ENCODE measurements at places on chromosomes 13 and 19. TPM values are rescaled to one million over a fixed set of nuclear protein-coding genes. Genes with fewer than 3 reads are reported as not detected.

GRCh38 chr13:92804346-92804745 lies 422.3 kb upstream of the GPC6 start:
- DNase-seq, result no peak

GRCh38 chr13:59391696-59392095 lies 772.0 kb downstream of the DIAPH3 start:
- peak; percentile 50 for DNase-seq

DNA sequence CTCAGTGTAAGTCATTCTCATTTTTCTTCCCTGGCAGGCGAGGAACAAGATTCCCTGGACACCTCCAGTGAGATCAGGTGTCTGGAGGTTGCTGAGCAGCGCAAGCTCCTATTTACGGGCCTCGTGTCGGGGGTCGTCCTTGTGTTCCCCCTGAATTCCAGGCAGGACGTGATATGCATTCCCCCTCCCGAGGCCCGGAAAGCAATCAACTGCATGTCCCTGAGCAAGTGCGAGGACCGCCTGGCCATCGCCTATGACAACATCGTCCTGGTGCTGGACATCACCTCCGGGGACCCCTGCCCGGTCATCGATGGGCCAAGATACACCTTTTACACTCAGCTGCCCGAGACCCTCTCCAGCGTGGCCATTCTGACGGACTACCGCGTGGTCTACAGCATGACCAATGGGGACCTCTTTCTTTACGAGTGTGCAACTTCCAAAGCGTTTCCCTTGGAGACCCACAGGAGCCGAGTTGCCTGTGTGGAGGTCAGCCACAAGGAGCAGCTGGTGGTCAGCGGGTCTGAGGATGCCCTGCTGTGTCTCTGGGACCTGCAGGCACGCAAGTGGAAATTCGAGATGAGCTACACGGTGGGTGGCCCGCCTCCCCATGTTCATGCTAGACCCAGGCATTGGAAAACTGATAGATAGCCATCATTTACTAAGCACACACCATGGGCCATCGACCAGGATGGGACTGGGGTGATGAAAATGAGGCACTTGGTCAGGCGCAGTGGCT lies 21.5 kb upstream of the SIN3B start:
- DNase-seq, result no peak

DNA sequence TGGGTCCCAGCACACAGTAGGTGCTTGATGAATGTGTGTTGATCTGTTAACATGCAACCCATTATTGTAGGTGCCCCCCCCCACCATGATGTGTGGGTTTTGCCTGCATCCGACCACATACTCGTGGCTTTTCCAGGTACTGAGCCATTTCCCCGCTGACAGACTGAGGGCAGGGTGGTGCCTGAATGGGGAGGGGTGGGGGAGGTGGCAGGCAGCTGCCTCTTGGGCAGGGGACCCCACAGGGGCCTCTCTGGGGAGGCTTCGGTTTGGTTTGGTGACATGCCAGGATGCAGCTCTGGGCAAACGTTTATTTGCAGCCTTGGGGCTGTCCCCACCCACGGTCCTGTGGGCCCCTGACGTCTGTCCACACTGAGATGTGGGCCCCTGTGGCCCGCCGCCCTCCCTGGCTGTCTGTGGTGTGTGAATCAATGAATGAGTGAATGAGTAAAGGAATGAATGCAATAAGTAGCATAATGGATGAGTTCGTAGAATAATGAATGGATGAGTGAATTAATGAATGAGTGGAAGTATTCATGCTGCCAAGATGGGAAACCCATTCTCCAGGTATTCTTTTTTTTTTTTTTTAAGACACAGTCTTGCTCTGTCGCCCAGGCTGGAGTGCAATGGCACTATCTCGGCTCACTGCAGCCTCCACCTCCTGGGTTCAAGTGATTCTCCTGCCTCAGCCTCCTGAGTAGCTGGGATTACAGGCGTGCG lies 9.0 kb upstream of the JUND start:
- no peak for DNase-seq

DNA sequence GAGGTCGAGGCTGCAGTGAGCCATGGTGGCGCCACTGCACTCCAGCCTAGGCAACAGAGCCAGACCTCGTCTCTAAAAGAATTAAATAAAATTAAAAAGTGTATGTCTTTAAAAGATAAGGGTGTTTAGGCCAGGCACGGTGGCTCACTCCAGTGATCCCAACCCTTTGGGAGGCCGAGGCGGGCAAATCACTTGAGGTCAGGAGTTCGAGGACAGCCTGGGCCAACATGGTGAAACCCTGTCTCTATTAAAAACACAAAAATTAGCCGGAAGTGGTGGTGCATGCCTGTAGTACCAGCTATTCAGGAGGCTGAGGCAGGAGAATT lies 7.5 kb upstream of the SDHAF1 start:
- no peak for DNase-seq

DNA sequence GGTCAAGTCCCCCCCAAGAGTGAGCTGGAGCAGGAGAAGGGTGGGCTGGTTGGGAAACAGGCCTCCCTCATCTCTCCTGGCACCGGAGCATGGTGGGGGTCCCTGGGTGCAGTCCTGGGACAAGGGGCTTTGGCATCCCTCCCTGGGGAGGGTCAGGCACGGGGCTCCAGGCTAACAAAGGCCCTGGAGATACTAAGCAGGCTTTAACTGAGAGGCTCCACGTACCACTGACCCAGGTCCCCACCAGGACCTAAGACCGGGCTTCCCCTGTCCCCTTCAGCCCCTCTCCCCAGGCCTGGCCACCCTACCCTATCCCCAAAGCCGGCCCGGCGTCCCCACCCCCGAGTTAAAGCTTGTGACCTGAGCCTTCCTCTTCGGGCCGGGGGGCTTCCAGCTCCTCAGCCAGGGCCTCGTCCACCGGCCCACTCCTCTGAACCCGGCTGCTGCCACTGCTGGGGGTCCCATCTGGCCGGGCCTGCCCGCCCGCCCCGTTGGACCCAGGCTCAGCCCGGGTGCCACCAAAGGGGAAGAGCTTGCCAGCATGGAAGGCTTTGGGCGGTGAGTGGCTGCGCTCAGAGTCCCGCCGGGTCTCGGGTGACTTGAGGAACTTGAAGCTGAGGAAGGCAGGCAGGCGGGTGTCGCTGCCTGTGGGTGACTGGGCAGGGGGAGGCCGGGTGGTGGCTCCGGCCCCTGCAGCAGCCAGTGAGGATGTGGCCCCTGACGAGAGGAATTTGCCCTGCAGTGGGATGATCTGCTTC lies 10.1 kb downstream of the ANO8 start:
- no peak for DNase-seq

- DNase-seq, result no peak
These were observed 292.7 kb downstream of the SUCLA2 start for GRCh38 chr13:47708386-47708785.

DNA sequence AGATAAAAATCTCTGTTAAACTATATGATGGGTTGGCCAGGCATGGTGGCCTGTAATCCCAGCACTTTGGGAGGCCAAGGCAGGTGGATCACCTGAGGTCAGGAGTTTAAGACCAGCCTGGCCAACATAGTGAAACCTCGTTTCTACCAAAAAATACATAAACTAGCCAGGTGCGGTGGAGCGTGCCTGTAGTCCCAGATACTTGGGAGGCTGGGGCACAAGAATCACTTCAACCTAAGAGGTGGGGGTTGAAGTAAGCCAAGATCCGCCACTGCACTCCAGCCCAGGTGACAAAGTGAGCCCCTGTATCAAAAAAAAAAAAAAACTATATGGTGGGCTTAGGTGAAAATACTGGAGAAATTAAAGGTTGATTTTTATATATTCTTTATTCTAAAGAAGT lies 11.3 kb downstream of the TBC1D4 start:
- DNase-seq, result no peak

MAN2B1 gene
- 25.0 TPM for polyA plus RNA-seq

TTYH1 gene
- 2.1 TPM for polyA plus RNA-seq

TRPC4 gene
- polyA plus RNA-seq, result 4.5 TPM

DNA sequence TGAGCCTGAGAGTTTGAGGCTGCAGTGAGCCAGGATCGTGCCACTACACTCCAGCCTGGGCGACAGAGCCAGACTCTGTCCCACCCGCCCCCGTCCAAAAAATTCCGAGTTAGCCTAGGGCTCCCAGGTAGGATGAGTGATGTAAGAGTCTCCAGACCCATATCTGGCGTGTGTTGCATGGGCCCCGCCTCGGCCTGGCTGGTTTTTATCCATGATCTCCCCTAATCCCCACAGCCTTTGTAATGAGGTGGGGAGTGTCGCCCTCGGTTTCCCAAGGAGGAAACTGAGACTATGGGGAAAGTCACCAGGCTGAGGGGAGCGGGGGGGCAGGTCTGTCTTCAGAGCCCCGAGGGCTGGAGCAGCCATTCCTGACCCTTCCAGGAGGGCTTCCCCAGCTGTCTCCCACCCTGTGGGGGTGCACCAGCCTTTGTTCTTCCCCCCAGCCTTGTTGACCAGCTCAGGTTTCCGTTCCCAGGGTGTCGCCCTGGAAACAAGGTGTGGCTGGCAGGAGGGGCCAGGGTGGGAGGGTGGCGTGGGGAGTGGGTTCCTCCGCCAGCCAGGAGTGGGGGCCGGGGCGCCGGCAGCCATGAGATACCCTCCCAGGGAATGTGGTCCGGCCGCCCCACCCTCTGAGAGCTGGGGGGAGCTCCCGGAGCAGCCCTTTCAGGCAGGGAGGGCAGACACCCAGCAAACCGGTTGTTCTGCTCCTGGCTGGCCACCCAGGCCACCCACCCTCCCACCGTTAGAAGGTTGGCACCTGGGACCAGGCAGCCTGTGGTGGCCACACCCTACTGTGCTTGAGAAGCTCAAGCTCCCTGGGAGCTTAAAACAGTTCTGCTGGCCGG lies 11.5 kb downstream of the MYH14 start:
- DNase-seq, result no peak

Measured in left renal pelvis (tissue), 4 donors.